ENCODE measurements at places on chromosomes 2 and 18.

GRCh38 chr2:3631851-3632659 is 25.9 kb upstream of the ALLC start:
- no peak for DNase-seq

DNA sequence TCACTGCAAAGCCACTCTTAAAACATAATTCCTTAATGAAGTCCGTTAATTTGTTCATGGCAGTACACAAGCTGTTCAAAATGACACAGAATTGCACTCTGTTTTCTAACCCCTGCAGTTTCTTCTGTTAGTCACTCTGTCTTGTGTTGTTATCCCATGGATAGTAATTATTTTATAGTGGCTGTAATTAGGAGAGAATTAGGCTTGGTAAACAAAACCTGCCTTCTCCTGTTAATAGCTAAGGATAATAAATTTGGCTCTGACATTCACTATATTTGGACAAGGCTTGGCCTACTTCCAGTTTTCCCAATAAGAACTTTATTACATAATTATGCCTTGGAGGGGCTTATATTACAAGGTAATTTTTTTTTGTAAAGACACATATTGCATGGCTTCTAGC is 330.3 kb upstream of the FIGN start:
- no peak for DNase-seq

DNA sequence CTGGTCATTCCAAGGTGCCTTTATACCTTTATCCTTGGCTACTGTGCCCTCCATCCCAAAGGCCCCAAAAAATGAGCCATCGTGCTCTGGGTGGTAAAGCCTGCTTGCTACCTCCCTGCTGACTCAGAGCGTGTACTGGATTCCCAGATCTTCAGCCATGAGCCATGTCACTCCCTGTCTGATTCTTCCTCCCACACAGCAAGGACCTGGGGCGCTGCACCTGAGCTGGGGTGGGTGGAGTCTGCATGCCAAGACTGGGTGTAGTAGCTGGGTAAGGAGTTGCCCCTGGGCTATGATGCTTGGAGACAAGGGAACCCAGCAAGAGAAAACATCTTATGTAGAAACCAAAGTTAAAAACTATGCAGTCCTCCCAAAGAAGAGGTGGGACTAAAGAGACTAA is 37.2 kb upstream of the APCDD1 start:
- DNase-seq, result no peak

DNA sequence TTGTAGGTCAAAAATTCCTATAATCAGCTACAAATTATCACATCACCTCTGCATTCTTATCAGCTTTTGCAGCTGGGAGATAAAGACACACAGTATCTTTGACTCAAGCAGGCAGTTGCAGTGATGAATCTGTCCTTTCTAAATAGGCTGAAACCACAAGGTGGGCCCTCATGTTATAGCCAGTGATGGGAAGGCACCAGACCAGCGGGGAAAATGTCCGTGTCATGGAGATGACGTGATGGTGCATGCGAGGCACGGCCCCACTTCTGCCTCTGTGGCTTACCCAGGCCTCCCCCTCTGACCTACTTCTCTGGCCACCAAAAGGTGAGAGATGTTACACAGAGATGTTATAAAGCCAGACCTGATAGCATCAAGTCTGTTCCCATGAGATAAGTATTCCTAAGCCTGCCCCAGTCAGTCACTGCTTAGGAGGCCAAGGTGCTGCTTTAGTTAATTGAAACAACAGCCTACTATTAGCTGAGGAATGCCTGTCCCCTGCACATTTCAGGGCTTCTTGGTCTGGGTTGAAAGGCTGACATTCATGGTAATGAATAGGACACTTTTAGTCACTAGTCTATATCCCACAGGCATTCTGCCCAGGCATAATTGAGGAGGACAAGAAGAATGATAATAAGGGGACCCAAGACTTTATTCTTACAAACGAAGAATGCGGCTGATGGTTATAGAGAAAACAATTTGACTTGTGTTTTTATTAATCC is 327.9 kb downstream of the LPIN1 start:
- no peak for DNase-seq

DNA sequence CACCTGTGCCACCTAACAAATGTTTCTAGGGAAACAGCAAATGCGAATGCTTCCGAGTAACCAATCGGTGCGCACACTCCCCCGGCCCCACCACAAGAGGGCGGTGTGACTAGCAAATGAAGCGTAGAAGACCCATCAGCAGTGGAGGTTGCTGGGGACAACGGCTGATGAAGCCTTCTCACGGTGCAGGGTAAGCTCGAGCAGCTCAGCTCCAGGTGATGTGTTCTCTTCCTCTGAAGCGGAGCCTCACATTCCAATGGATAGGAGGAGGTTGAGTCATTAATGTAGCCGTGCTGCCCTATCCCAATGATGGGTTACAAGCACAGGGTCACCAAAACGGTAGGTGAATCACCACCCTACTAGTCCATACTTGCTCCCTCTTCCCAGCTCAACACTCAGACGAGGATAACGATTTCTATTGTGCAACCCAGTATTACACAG is 127.6 kb upstream of the TWIST2 start:
- peak; percentile 9 for DNase-seq

DNA sequence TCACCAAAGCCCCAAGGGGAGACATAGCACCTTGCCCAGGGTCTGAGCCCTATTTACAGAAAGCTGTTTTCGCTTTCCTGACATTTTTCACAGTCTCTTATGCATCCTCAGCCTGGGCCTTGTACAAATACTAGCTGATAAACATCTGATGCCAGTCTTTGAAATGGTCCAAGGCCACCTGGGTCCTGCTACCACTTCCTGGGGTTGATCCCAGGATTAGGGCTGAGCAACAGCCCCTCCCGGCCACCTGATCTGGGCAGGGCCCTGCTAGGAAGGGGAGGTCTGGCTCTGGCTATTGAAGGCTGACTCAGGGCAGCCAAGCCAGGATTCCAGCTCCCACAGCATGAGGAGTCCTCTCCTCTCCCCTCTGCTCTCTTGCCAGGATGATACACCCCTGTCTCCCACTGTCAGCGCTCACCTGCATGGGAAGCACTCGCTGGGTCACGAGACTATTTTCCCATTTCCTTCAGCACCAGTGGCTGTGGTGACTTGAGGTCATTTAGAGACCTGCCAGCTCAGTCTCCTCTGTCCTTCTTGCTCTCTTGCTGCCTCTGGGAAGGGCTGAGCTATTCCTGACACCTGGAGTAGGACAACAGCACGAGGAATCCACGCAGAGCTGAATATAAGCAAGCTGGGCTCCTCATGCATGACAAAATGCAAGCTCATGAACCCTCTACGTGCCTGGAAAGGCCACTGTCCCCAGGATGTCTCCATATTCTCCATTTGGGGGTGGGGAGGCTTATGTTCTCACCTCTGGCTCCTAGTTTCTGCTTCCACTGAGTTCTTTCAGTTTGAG is 53.0 kb upstream of the LGALSL start:
- DNase-seq, result no peak

DNA sequence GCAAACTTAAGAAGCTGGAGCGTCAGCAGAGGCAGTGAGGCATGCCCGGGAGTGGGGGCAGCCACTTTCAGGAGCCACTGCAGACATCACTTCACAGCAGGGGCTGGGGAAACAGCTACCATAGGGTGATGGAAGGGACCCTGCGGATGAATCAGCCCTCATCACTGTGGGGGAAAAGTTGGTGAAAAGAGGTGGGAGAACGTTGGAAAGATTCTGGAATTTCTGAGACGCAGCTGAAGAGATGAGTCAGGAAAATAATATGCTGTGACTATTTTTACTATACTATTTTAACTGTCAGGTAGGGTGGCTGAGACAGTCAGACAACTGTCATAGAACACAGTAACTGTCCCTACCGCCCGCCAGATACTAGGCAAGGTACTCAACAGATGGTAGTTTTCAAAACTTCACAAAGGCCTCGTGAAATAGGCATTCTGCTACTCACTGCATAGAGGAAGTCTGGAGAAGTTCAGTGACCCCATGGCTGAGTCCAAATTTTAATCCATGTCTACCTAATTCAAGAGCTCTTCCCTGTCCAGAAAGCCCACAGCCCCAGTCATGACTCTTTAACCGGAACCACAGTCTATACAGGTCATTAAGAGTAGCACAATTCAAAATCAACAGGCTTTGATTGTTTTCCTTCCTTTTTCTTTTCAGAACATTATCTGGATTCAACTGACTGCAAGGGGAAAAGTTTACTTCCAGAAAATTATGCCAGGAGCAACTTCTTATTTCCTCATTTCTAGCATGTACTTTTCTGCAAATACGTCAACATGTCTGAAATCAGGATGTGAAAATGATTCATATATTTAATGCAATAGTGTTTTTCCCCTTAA is 39.3 kb upstream of the EPB41L3 start:
- DNase-seq, result no peak

- no peak for DNase-seq
These were observed 573.5 kb upstream of the CNTNAP5 start for GRCh38 chr2:123451542-123451941.

DNA sequence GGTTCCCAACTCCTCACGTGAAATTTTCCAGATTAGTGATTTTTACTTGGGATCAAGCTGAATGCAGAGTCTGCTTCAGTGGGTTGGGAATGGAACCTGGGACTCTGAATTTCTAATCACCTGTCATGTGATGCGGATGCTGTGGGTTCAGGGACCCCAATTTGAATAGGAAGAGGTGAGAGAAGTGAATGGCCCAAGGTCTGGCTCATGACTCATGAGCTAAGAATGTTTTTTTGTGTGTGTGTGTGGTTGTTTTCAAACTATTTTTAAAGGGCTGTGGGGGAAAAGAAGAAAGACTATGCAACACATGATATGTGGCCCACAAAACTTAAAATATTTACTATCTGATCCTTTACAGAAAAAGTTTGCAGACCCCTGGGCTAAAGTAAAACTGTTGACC is 108.5 kb upstream of the CYRIA start:
- no peak for DNase-seq

- no peak for DNase-seq
These were observed 147.0 kb downstream of the ANTXR1 start for GRCh38 chr2:69159986-69160385.

DNA sequence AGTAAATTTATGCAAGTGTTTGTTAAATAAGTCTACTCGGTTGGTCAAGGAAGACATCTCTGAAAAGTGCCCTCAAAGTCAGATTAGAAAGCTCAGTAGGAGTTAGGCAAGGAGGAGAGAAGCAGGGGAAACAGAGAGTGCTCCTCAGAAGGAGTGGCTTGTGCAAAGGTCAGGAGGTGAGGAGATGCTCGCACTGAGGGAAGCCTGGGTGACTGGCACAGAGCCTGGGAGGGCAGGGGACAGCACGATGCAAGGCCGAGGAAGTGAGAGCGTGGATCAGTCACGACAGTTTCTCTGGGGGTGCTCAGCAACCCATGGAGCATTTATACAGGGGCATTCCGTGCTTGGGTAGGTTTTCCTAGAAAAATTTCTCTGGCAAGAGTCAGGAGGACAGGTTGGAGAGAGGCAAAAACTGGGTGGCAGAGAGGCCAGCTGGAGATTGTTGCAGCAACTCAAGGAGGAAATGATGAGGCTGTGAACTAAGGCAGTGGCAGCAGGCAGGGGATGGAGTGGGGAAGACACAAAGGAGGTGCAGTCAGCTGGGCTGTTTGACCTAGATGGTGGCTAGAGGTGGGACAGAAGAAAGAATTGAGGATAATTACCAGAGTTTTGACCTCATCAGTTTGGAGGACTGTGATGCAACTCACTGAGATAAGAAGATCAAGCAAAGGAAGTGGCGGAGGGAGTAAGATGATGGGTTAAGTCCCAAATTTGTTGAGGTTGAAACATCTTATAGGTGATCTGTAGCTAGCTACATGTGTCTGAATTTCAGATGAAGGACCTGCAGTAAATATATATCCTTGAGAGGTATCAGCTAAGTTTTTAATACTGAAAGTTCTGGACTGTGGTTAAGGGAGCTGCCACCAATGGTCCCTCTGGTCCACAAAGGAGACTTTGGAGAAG is 52.4 kb downstream of the BCL2 start:
- DNase-seq, result no peak

DNA sequence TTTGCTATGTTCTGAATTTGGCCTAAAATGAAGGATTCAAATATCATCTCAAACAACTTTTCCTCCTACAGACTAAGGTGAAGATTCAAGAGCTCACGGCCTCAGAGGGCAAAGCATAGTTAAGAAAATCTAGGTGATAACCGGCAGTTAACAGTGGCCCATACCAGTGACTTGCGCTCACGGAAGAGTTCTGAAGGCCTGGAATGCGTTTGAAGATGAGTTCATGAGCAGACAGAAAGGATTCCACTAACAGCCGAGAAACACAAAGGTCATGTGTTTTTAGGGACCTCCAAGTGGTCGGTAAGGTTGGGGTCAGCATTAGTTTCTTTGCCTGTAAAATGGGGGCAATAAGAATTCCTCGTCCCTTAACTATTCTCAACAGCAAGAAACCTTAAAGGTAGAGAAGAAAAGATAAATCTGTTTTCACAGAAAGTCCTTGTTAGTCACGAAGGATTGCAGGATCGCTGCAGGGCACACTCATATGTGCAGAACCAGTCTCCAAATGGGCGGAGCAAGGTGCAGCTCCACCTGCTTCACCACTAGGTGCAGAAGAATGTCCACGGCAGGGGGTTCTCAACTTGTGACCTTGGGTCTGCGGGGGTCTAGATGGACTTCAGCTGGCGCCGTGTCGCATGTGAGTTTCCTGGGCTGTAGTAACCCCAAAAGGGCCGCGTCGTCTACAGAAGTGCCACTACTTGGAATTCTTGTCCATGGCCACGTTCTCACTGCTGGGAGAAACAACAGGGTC is 708 bp upstream of the RPIA start:
- peak; percentile 7 for DNase-seq

- no peak for DNase-seq
These were observed 1564.6 kb upstream of the NXPH2 start for GRCh38 chr2:140344838-140345237.

GRCh38 chr2:204261846-204262245 is 283.4 kb upstream of the PARD3B start:
- no peak for DNase-seq

DNA sequence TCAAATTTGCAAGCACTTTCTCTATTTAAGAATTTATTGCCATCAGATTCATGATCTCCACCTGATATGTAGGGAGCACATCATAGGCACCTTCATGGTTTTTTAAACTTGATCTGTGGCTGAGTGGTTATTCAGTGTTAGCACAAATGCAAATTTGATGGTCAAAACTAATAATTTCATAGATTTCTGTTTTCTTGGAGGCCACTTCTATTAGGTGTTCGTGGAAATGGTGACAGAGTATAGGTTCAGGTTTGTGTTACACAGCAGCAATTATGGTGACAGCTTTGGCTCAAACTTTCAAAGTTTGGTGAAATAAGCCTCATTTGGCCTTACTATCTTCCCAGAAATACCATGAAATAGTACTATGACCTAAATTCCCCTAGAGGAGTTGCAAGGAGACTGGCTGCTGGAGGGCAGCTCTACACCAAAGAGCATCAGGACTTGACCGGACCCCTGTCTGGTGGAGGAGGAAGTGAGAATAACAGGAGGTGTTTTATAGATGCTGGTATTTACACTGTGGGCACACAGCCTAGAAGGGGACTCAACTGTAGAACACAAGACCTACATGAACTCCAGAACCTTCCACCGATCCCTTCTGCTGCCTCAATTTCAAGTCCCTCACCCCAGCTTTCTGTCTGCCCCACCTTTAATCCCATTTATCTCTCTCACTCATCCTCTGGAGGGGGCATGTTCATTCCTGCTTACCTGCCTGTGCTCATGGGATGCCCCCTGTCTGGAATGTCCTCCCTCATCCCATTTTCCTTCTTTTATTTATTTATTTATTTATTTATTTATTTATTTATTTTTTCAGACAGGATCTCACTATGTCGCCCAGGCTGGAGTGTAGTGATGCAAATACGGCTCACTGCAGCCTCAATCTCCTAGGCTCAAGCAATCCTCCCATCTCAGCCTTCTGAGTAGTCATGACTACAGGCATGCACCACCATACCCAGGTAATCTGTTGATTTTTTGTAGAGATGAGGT is 132.9 kb upstream of the SIX2 start:
- DNase-seq, result no peak

- DNase-seq, result no peak
These were observed 1395.8 kb downstream of the LRP1B start for GRCh38 chr2:140734992-140735391.
